Endodermal cell (in vitro differentiated cells): ENCODE measurements at places on chromosomes 13 and 19.

GRCh38 chr19:43362745-43363144 is 9.3 kb downstream of the CD177 start:
- no peak for DNase-seq

- no peak for DNase-seq
Observed at GRCh38 chr13:82636119-82636518, 1246.2 kb downstream of the SLITRK1 start.

DNA sequence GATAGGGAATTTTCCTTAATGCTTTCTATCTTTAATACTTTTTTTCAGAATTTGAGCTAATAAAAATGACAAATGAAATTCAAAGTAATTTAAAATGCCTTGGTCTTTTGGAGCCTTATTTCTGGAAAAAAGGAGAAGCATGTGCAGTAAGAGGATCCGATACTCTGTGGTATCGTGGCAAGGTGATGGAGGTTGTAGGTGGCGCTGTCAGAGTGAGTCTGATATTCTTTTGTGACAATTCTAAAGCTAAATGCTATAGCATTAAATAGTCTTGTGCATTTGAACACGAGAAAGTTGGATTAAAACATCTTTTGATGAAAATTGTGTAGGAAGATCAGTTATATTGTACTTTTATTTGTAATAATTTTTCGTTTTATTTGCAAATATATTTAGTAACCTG is 95.0 kb downstream of the RNF17 start:
- no peak for DNase-seq

DNA sequence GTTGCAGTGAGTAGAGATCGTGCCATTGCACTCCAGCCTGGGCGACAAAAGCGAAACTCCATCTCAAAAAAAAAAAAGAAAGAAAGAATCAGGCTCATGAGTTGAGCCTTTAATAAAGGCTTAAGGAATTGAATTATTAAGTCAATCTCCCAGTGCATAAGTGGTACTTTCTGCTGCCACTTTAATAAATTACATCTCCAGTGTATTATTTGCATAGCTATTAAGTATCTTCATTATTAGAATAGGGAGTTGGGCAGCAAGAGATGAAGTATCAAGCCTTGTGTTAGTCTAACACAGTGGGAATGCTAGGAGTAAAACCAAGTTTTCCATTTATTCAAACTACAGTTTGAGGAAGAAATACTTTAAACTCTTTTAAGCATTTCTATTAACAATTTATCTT is 15.6 kb upstream of the FAM124A start:
- DNase-seq, result no peak

DNA sequence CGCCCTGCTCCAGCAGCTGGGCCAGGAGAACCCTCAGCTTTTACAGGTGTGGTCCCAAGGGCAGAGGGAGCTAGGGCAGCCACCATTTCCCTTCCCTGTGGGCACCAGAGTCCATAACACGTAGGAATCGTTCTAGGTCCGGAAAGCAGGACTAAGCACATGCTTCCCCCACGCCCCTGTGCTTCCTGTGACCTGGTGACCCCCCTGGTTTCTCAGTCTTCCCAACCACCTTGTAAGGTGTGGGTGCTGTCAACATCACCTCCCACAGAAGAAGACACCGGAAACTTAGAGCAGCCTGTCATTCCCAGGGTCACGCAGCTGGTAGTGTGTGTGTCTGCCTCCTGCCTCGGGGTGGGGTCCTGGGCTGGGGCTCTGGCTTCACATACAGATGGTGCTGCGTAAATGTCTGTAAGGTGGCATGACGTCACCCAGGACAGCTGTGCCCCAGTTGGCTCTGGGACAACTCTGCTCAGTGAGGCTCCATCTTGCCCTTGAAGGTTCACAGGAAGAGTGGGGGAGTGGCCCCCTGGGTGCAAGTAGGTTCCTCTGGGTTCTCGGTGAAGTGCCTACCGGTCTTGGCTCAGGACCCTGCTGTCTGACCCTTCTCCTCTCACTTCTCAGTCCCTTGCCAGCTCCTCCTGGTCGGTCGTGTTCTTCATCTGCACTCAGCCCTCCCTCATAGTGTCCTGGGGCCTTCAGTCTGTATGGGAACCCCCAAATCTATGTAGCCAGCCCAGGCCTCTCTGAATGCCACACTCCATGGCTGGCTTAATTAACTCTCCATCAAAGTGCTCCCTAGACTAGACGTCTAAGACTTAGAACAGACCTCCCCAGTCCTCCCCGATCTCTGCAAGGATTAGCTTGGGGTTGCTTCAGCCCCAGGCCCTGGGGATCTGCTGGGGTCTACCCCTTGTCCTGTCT is 4.0 kb downstream of the RAD23A start:
- no peak for DNase-seq

- peak; percentile 88 for DNase-seq
Observed at GRCh38 chr13:62357887-62358645, 942.4 kb upstream of the PCDH20 start.

- DNase-seq, result no peak
Observed at GRCh38 chr19:48726556-48726955, 7.0 kb upstream of the MAMSTR start.

GRCh38 chr13:27621116-27621365 is 651 bp upstream of the POLR1D start:
- DNase-seq, result no peak

DNA sequence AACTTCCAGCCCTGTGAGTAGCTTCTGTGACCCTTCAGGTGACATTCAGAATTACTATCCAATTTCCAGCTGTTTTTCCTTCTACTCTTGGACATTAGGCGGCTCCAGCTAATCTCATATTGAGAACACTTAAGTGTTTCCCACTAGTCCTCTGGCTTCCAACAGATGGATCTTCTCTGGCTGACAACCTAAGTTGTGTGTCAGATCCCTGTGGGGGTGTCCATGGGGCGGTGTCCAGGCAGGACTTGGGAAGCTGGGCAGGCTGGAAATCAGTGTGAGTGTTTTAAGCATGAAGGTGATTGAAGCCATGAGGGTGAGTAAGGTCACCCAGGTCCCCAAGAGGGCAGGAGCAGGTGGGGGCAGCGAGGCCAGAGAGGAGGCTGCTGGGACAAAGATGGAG is 10.1 kb downstream of the CNOT3 start:
- no peak for DNase-seq

DNA sequence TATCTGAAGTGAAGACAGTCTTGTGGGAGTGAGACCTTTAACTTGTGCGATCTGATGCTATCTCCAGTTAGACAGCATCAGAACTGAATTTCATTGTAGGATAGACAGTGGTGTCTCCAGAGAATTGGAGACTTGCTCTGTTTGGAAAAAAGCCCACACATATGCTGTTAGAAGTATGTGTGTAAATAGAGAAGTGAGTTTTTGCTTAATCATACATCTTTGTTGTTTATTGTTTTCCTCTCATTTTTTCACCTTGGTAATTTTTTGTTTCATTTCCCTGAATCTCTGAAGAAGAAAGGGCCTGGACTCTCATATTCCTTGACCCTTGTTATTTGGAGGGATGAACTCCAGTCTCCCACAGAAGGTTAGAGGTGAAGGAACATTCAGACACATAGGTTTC is 21.8 kb downstream of the FPR3 start:
- no peak for DNase-seq

DNA sequence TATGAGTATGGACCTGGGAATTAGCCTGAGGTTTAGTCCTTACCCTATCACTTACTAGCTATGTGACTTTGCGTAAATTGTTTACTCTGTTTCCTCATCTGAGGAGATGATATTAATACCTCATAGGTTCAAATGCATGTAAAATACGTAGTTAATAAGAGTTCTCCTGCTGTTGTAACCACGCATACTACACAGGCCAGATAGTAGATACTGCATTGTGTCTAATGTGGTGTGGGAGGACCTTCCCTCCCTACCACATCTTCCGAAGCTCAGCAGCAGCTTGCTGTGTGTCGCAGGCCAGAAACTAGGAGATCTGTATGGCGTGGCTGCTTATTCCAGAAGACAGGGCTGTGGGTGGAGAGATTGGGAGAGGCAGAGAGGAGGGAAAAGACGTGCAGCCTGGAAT is 23.0 kb downstream of the GTF2F2 start:
- no peak for DNase-seq

- DNase-seq, result no peak
Observed at GRCh38 chr19:17796838-17797423, 2.0 kb downstream of the B3GNT3 start.

GRCh38 chr19:40598918-40599307 is 2.3 kb upstream of the LTBP4 start:
- peak; percentile 50 for DNase-seq

GRCh38 chr19:35533201-35533821 is at the start of gene GAPDHS:
GAPDHS (plus strand) TSS chr19:35533456; CDS start chr19:35533528, 72 bp downstream.
- DNase-seq, result no peak

DNA sequence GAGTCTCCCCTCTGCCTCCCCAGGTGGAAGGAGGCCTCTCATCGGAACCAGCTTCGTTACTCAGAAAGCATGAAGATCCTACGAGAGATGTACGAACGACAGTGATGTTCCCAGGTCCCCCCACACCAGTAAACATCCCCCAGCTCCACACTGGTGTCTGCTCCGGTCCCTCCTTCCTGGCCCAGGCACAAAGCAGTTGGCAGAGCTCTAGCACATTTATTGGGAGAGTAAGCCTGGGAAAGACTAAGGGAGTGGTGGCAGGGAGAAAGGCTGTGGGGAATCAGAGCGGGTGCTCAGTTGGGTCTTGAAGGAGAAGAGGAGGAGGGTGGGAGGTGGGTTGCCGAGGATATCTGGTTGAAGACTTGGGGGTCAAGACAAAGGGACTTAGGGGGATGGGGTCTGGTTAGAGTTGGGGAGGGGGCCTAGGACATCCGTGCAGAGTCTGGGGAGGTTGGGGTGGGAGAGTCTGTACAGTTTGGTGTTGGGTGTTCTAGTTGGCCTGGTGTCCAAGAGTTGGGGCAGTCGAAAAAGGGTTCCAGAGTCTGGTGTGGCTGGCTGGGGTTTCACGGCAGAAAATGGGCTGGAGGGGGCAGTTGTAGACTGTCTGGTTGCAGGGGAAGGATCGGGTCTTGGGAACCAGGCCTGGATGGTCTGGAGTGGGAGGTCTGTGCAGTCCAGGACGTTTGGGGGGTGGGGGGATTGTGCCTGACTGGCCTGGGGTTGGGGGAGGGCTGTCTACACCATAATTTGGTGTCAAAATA is 2.3 kb downstream of the HSPB6 start:
- no peak for DNase-seq

DNA sequence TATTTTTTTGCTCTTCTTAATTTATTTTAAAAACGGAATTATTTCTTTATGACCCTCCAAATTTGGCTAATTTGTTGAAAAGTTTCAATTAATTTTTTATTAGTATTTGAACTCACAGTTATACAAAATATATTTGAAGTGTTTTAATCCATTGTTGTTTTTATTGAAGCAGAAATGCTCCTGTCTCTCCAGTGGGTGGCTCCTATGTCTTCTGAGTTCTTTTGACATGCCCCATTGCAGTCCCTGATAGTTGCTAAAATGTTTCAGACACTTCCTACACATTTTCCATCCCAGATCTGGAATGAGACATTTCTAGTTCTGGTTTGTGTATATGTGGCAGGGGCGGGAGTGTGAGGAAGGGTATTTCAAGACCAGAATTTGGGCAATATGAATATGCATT is 579.4 kb upstream of the PRR20A start:
- no peak for DNase-seq

DNA sequence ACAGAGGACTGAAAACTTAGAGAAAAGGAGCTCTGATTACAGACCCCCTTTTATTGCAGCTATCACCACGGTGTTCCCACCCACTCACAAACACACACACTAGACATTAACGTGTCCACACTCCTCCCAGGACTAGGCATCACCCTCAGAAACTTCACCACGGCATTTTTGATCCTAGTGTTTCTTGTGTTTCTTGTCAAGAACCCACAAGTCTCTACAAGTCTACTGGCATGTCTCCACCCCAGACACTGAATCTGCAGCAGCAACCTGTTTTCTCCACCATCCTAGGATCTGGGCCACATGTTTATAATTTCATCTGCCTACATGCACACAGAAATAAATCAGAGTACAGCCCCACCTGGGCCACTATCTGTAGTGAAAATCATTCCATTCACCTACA is 4.3 kb downstream of the ZNF486 start:
- DNase-seq, result no peak

- peak; percentile 81 for DNase-seq
Observed at GRCh38 chr13:48038761-48039160, 1.2 kb downstream of the NUDT15 start.

DNA sequence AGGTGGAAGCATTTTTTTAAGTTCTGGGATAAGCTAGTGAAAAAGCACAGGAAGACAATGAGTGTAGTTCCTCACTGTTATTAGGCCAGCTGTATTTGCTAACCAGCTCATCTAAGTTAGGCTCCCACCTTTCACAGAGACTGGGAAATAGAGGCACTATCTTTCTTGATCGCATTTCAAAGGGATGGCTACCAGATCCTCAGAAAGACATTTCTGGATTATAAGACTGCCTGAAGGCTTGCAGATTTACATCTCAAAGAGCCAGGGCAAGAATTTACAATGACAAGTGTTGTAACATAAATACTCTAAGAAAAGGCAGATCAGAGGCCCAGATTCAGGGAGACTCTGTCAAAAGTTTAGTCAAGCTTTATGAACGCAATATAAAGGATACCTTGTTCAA is 1005.5 kb downstream of the PCDH9 start:
- peak; percentile 60 for DNase-seq

- DNase-seq, result no peak
Observed at GRCh38 chr13:113742445-113743120, 16.4 kb upstream of the TMEM255B start.

GRCh38 chr13:81683521-81683920 is 1342.6 kb upstream of the SPRY2 start:
- no peak for DNase-seq

- DNase-seq, result no peak
Observed at GRCh38 chr13:93325303-93326233, 99.0 kb downstream of the GPC6 start.

- DNase-seq, result no peak
Observed at GRCh38 chr13:48842316-48842715, 133.4 kb upstream of the FNDC3A start.

GRCh38 chr19:48818234-48818820 is 7.5 kb upstream of the BCAT2 start:
- DNase-seq, result no peak

DNA sequence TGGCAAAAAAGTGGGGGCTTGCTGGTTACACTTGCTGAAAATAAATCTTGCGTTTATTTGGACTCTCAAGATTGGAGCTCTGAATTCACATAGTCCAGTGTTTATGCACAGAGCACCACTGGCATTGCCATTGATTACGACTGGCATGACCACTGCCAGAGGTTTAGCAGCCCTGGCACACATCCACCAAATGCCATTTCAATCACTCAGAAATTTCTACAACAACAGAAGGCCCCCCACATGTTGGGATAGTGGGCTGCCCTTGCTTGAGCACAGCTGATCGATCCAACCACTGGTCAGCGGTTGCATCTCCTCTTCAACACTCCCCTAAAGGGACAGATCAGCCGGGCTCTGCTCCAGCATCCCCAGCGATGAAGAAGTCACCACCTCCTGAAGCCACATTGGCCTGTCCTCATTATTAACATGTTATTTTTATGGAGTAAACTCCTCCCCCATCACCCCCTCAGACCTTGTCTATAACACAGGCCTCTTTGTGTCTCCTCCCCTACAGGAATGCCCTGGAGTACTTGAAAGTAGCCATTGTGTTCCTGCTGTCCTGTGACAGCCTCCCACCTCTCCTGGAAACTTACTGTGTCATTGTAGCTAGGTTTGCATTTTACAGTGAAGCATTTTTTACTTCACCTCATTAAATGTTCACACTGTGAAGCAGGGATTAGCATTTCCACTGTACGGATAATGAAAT is 51.3 kb downstream of the CDADC1 start:
- DNase-seq, result no peak
